GM10248 (cell line): ENCODE measurements at places on chromosomes 6 and 20.

GRCh38 chr6:44201200-44201599 lies 15.5 kb upstream of the MYMX start:
- no peak for DNase-seq

DNA sequence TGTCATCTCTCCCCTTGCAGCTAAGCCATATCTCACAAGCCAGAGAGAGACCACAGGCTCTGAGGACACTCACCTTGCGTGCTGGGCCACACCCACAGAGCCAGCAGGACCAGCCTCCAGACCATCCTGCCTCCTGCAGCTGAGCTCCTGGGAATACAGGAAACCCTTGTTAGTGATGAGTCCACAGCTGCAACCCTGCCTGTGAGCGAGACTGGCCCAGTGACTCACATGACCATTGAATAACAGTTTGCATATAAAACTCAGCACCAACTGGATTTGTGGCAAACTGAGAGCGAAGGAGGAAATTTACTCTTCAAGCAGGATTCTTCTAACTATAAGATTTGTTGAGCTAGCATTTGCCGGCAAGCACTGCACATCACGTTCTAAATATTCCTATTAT lies 3.0 kb downstream of the THBS2 start:
- no peak for DNase-seq

GRCh38 chr6:40764726-40765125 lies 177.6 kb upstream of the LRFN2 start:
- DNase-seq = no peak

GRCh38 chr20:49608752-49609670 lies 41.1 kb upstream of the PTGIS start:
- peak; percentile 80 for DNase-seq

GRCh38 chr20:21661488-21662055 lies 43.9 kb upstream of the PAX1 start:
- DNase-seq = no peak

DNA sequence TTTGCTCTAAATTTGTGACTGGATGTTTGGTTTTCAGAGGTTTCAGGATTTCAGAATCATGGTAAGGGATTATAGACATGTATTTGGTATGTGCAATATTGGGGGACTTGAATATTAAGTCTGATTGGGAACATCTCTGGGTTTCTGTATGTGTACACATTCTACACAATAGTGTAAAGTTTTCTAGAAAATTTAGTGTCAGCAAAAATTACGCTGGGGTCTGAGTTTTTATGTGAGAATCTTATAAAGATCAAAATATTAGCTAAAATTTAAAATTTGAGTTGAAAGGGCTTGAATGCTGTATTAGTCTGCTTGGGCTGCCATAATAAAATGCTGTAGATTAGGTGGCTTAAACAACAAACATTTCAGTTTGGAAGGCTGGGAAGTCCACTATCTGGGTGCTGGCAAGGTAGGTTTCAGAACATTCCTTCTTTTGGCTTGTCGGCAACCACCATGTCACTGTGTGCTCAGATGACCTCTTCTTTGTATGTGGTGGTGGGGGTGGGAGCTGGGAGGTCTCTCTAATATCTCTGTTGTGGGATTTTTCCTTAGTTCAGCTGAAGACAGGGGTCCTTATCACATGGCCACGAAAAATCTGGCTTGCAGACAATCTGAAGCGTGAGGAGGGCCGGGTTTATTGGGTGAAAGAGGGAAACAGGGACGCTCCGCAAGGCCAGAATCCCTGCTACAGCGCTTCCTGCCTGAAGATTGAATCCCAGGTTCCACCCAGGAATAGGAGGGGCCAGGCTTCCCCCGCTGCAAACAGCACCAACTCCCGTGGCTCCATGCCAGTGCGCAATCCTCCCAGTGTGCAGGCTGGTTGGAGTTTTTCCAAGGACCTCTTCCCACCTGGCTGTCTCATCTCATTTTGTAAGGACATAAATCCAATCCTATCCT lies 299.7 kb downstream of the PLCB1 start:
- DNase-seq = no peak

DNA sequence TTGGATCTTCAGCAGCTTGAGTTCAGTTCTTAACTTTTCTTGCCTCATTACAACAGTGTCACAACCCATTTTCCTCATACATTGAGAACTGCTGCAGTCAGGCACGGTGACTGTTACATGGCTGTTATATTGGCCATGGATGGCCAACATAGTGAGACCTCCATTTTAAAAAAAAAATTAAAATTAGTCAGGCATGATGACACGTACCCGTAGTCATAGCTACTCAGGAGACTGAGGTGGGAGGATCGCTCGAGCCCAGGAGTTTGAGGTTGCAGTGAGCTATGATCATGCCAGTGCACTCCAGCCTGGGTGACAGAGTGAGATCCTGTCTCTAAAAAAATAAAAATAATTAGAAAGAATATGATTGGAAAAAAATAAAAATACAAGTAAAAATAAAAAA lies 9.9 kb upstream of the MMP24 start:
- DNase-seq = no peak

GRCh38 chr6:169660751-169661390 lies 41.0 kb downstream of the WDR27 start:
- no peak for DNase-seq

GRCh38 chr6:162123797-162124196 lies 603.8 kb downstream of the PRKN start:
- no peak for DNase-seq

- peak; percentile 75 for DNase-seq
Measured at GRCh38 chr20:760751-761417, 7.4 kb downstream of the SLC52A3 start.

DNA sequence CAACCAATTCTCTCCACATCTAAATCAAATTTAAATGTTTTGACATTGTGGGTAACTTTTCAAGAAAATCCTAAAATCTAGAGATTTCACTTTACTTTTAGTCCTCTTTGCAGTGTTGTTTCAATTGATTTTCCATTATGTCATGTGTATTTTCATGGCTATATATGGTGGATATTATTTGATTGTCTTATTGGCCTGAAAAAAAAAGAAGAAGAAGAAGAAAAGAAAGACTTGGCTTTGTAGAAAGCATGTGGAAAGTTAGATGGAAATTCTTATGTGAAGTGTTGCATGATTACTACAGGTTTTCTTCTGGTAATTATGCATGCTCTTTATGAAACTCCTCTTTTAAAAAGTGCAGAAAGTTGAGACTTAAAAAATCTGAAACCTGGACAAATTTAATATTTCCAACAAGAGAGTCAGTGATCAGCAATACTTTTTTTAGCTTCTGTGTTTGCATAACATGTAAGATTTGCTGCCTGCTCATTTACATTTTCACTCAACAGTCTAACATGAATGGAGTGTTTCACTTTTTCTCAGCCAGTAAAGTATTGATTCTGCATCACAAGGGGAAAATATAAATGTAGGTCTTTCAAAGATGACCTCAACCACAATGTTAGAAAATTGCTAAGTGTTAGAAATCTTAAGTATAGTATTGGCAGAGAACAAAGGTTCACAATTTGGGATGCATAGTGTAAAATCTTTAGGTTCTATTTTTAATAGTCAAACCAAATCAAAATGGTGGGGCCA lies 438.7 kb downstream of the BCKDHB start:
- DNase-seq = no peak

- no peak for DNase-seq
Measured at GRCh38 chr20:32752458-32753250, 9.4 kb upstream of the COMMD7 start.

DNA sequence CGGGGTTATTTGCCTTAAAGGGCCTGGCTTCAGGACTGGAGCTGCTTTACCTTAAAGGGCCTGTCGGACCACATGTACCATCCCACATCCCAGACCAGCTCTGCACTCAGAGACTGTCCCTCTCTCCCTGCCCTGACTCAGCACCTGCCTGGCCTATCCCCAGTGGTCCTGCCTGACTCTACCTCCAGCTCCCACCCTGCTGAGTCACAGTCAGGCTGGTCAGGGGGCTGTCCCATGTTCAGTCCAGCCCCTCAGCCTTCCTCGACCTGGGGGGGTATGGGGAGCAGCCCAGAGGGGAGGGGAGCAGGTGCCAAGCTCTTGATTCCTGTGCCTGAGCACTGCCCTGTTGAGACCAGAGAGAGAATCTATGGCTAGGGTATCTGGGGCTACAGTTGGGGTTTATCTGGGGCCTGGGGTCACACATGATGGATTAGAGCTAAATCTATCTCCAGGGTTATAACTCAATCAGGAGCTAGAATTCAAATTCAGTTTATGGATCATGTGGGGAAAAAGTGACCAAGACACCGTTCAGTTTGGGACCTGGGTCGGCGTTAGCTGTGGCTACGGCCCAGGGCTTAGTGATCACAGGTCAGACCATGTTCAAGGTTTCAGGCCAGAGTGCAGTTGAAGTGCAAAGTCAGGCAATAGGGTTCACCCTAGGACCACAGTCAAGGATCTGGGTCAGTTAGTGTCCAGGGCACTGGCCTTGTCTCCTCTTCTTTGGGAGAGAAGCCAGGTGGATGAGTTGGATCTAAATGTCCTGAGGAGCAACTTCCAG lies 9.4 kb upstream of the TRIB3 start:
- no peak for DNase-seq

DNA sequence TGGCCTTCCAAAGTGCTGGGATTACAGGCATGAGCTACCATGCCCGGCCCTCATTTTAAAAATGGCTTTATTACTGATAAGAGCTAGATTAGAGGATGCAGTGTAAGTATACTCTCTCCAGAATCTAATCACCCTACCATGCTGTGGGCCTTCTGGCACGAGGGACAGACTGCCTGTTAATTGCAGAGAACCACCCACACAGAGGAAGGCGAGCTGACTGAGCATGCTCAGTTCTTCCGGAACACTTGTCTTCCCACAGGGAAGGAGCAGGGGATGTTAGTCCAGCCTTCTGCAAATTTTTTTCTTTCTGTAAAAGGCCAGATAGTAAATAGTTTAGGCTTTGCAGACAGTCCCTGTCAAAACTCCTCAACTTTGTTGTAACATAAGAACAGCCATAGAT lies 48.9 kb downstream of the ALDH5A1 start:
- no peak for DNase-seq

- DNase-seq = peak; percentile 49
Measured at GRCh38 chr6:106974336-106974998, at the start of gene CD24. Gene CD24 (minus strand): TSS chr6:106974729. CDS start chr6:106974646, 83 bp downstream.

GRCh38 chr6:170440437-170440836 lies 112.7 kb downstream of the PSMB1 start:
- DNase-seq = no peak

DNA sequence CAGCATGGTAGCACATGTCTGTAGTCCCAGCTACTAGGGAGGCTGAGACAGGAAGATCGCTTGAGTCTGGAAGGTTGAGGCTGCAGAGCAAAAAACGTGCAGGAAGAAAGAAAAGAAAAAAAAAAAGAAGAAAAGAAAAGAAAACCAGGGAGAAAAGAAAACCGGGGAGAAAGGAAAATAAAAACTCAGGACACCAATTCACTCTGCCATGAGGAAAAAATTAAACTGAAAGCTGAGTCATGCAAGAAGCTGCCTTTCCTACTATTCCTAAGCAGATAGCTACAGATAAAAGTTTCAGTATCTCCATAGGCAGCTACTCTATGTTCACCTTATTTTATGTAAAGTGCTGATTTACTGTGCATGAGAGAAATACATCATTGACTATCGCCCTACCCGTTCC lies 10.5 kb downstream of the PTGIS start:
- DNase-seq = no peak

- peak; percentile 78 for DNase-seq
Measured at GRCh38 chr20:5691918-5692618, 58.1 kb upstream of the SHLD1 start.

DNA sequence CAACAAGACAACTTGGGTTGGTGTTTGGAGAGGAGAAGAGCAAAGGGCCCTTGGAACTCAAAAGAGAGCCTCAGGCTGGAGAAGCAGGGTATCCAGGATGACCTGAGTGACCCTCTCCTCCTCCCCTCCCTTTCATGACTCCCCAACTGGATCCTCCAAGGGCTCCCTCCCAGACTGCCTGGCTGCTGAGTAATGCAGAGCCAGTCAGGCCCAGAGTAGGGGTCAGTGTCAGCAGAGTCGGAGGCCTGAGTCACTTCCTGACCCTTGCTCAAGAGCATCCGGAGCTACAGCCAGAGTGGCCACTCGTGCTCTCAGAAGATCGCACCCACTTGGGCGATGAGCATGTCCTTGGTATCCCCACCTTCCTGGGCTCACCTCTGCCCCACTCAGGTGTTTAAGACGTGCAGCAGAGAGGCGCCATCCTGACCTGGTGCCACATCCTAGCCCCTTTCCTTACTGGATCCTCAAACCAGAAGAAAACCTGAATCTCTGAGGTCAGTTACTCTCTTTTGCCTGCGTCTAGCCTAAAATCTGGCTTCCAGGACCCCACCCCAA lies 2.8 kb upstream of the MAPK13 start:
- no peak for DNase-seq

GRCh38 chr6:39516471-39516870 lies 194.0 kb upstream of the KCNK16 start:
- no peak for DNase-seq

GRCh38 chr6:138957484-138957883 lies 30.6 kb downstream of the REPS1 start:
- DNase-seq = no peak

GRCh38 chr6:111911428-111911827 lies 38.2 kb upstream of the FYN start:
- no peak for DNase-seq

GRCh38 chr20:9632991-9633390 lies 118.6 kb downstream of the LAMP5 start:
- DNase-seq = no peak

DNA sequence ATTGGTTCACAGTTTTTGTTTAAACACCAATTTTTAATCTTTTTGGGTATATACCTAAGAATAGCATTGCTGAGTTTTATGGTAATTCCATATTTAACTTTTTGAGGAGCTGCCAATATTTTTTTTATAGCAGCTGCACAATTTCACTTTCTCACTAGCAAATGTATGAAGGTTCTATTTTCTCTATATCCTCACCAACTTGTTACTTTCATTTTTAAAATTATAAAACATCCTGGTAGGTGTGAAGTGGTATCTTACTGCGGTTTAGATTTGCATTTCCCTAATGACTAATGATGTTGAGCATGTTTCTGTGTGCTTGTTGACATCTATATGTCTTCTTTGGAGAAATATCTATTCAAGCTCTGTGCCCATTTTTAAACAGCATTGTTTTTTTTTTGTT lies 452.1 kb downstream of the GRIK2 start:
- DNase-seq = no peak

GRCh38 chr6:90643381-90643780 lies 56.5 kb upstream of the MAP3K7 start:
- DNase-seq = no peak

DNA sequence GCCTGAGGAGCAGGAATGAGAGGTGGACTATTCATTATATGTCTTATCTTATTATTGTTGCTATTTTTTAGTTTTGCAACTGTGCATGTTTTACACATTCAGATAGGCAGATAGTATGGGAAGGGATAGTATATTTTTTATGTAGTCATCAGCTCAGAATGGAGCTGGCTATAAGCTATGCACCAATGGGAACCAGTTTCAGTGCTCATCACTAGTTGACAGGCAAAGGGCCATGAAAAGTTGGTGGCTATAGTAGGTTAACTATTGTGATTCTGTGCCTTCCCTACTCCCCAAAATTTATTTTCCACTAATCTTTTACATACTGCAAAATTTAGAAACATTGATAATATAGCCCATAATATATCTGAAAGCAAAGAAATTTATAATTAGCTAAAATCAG lies 5.3 kb upstream of the UBD start:
- peak; percentile 22 for DNase-seq
